ENCODE measurements at places on chromosomes 5 and 9.

DNA sequence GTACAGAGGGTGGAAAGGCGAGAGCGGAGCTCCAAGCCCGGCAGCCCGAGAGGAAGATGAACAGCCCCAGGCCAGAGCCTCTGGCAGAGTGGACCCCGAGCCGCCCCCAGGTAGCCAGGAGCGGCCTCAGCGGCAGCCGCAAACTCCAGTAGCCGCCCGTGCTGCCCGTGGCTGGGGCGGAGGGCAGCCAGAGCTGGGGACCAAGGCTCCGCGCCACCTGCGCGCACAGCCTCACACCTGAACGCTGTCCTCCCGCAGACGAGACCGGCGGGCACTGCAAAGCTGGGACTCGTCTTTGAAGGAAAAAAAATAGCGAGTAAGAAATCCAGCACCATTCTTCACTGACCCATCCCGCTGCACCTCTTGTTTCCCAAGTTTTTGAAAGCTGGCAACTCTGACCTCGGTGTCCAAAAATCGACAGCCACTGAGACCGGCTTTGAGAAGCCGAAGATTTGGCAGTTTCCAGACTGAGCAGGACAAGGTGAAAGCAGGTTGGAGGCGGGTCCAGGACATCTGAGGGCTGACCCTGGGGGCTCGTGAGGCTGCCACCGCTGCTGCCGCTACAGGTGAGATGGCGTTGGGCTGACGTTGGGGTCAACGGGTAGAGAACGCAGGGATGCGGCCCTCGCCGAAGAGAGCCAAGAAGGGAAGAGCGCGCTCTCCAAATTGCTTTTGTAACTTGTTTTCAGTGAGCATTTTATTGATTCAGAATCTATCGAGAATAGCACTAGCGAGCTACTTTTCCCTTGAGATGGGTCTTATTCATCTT is at the start of gene PTGER4:
Gene PTGER4 (plus strand): TSS at position 3 of the 769 bp plus-strand sequence. CDS start 1,079 bp downstream, outside the sequence.
- peak within 1 kb of the TSS; percentile 98 for H3K27ac ChIP-seq
- H3K27me3 ChIP-seq, result peaks cover 29% of the 10 kb centered on the region
- peaks cover 62% of the 10 kb centered on the region for H3K4me1 ChIP-seq
- H3K4me3 ChIP-seq, result peak within 1 kb of the TSS; percentile 75

GRCh38 chr5:142888469-142889085 is 118.4 kb downstream of the ARHGAP26 start:
- H3K36me3 ChIP-seq, result no peaks in the 10 kb centered on the region
- no peak overlapping the region for H3K27ac ChIP-seq
- DNase-seq, result no peak
- H3K27me3 ChIP-seq, result no peaks in the 10 kb centered on the region

DNA sequence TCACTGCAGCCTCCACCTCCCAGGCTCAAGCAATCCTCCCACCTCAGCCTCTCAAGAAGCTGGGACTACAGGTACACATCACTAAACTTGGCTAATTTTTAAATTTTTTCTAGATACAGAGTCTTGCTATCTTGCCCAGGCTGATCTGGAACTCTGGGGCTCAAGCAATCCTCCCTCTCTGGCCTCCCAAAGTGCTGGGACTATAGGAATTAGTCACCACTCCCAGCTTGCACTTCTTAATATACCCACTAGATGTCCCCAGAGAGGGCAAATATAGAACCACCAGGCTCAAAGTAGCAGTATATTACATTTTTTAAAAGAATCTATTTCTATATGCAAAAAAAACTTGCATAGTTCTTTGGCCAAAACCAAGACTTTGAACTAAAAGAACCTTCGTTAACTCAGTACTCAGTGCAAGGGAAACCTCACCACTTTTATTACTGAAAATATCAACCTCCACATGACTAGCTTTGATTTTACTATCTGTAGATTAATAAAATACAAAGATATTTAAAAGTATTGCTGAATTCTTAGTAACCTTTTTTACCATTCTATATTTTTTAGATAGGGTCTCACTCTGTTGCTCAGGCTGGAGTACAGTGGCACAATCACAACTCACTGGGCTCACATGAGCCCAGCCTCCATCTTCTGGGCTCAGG is 25.8 kb upstream of the HSD17B3 start:
- no peak for DNase-seq
- H3K4me1 ChIP-seq, result peaks cover 8% of the 10 kb centered on the region
- no peaks in the 10 kb centered on the region for H3K36me3 ChIP-seq
- no peak overlapping the region for H3K4me3 ChIP-seq
- H3K27ac ChIP-seq, result no peak overlapping the region

DNA sequence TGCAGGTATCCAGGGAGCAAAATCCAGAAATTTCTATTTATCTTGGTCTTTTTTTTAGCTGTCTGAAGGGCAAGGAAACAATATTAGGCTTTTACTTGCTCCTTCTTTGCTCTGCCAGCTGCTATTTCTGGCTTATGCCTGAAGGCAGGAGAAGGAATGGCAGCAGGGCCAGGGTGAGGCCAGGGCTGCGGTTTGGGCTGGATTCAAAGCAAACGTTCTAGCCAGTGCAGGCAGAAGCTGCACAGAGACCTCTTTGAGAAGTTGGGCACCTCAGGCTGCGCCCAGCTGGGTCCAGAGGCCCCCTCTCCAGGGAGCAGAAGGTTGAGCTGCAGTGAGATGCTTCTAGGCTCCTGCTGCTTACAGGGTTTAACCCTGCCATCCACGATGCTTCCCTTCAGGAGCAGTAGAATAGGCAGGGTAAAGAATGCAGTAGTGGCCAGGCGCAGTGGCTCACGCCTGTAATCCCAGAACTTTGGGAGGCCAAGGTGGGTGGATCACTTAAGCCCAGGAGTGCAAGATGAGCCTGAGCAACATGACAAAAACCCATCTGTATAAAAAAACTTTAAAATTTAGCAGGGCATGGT is 201.2 kb downstream of the ADCY2 start:
- H3K36me3 ChIP-seq, result no peaks in the 10 kb centered on the region
- no peaks in the 10 kb centered on the region for H3K27me3 ChIP-seq
- H3K4me1 ChIP-seq, result no peaks in the 10 kb centered on the region
- no peak for DNase-seq
- no peak overlapping the region for H3K4me3 ChIP-seq

Measured in mesothelial cell of epicardium (in vitro differentiated cells).